Upper lobe of right lung (tissue), 1 donor: ENCODE measurements at places on chromosomes 3 and 15. TPM values are rescaled to one million over a fixed set of nuclear protein-coding genes. Genes with fewer than 3 reads are reported as not detected.

- no peaks in the 10 kb centered on the region for H3K4me1 ChIP-seq
- DNase-seq = no peak
- H3K4me3 ChIP-seq = no peak overlapping the region
- no peak overlapping the region for H3K27ac ChIP-seq
Measured at GRCh38 chr3:147189016-147189415, 217.3 kb downstream of the ZIC4 start.

GRCh38 chr15:81516012-81516411 lies 142.0 kb upstream of the TMC3 start:
- no peak for DNase-seq
- no peaks in the 10 kb centered on the region for H3K4me1 ChIP-seq
- no peaks in the 10 kb centered on the region for H3K27me3 ChIP-seq
- no peak overlapping the region for H3K4me3 ChIP-seq
- H3K36me3 ChIP-seq = no peaks in the 10 kb centered on the region

DNA sequence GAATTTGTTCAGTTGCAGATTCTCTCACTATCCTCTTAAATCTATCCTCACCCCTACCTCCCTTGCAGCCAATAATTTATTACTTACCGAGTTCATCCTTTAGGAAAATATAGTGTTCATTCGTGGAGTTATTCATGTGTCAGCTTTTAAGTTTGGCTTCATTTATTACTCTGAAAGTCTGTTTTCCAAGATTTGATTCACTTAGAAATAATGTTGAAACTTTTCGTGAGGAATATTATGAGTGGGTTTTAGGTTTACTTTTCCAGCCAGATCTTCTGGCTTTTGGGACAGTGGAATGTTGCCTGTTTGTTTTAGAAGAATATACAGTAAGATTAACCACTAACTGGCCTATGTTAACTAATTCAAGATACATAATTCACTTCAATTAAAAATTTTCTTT lies 161.0 kb upstream of the CGNL1 start:
- H3K36me3 ChIP-seq = no peaks in the 10 kb centered on the region
- no peak overlapping the region for H3K4me3 ChIP-seq
- no peak overlapping the region for H3K27ac ChIP-seq
- H3K4me1 ChIP-seq = peaks cover 41% of the 10 kb centered on the region

- H3K27me3 ChIP-seq = no peaks in the 10 kb centered on the region
- no peak overlapping the region for H3K4me3 ChIP-seq
- DNase-seq = peak; percentile 68
- no peaks in the 10 kb centered on the region for H3K36me3 ChIP-seq
Measured at GRCh38 chr3:58052373-58053273, 44.4 kb downstream of the FLNB start.

GRCh38 chr3:145088917-145089316 lies 1072.1 kb downstream of the PLOD2 start:
- no peaks in the 10 kb centered on the region for H3K36me3 ChIP-seq
- H3K4me1 ChIP-seq = no peaks in the 10 kb centered on the region
- no peak for DNase-seq
- no peak overlapping the region for H3K4me3 ChIP-seq
- H3K27me3 ChIP-seq = no peaks in the 10 kb centered on the region
- no peak overlapping the region for H3K27ac ChIP-seq

DNA sequence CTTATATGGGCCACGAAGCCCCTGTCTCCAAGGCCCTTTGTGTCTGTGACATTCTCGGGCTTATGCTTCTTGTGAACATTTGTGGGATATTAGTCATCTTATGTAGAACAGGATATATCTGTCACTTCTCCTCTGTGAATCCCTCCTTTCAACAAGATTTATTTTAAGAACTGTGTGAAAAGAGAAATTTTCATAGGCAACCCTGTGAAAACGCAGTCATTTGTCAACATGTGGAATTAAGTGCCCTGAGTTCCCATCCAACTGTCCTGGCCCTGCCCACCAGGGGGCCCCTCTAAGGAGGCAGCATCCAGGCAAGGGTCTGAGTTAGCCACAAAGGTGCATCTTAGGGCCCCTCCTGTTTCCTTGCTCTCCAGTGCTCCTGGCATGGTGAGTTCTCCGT lies 76.8 kb upstream of the CHRNA7 start:
- no peak overlapping the region for H3K27ac ChIP-seq
- no peak for DNase-seq
- peaks cover 13% of the 10 kb centered on the region for H3K27me3 ChIP-seq
- H3K4me1 ChIP-seq = no peaks in the 10 kb centered on the region
- no peak overlapping the region for H3K4me3 ChIP-seq

DNA sequence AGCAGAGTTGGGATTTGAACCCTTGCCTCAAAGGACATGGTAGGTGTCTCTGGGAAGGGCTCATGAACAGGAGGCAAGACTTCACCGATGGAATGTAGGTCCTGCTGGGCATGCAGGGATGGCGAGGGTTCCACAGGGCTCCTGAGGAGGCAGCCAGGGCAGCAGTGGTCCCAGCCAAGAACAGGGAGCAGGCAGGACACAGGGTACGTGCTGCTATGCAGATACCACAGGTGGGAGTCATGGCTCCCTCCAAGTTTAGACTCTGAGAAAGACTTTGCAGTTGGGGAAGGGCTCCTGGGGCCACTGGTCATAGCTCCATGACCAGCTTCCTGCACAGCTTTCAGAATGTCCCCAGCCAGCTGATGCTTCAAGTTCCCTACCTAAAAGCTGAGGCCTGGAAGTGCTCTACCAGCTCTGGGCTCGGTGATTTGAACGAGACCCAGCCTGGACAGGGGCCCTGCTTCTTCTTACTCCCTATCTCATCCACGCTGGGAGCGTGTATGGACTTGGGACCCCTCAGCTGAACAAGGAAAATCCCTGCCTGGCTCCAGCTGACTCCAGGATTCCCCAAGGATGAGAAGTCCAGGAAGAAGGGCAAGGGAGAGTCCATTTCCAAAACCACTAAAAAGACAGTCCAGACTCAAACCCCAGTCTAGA lies 747 bp downstream of the MYL3 start:
- no peak overlapping the region for H3K4me3 ChIP-seq
- DNase-seq = no peak
- peaks cover 18% of the 10 kb centered on the region for H3K4me1 ChIP-seq
- H3K27me3 ChIP-seq = no peaks in the 10 kb centered on the region

DNA sequence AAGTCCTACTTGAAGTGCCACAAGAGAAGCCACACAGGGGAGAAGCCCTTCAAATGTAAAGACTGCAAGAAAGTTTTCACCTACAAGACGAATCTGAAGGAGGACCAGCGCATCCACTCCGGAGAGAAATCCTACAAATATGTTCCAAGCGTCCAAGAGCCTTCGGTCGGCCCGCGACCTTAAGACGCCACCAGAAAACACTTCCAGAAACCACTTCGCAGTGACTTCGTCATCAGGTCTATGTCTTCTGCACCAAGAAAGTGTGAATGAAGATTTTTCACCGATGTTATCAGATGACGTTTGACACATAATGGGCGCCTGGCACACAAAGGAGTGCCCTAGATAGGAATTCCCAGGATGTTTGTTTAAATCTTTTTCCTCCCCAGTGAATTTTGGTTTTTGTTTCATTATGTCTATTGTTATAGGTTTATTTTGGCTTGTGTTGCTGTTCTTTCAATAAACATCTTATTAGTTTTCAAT lies 24.1 kb upstream of the ARPIN start:
- no peak for DNase-seq
- H3K27ac ChIP-seq = no peak overlapping the region
- H3K27me3 ChIP-seq = no peaks in the 10 kb centered on the region
- no peak overlapping the region for H3K4me3 ChIP-seq

CTXN2 gene
- not detected for total RNA-seq

FGD5 gene
- total RNA-seq = 84.2 TPM

TYRO3 gene
- 22.6 TPM for total RNA-seq

- no peak overlapping the region for H3K27ac ChIP-seq
- DNase-seq = no peak
- H3K4me3 ChIP-seq = no peak overlapping the region
- H3K4me1 ChIP-seq = no peaks in the 10 kb centered on the region
Measured at GRCh38 chr3:88180398-88180999, 30.7 kb downstream of the C3orf38 start.

DNA sequence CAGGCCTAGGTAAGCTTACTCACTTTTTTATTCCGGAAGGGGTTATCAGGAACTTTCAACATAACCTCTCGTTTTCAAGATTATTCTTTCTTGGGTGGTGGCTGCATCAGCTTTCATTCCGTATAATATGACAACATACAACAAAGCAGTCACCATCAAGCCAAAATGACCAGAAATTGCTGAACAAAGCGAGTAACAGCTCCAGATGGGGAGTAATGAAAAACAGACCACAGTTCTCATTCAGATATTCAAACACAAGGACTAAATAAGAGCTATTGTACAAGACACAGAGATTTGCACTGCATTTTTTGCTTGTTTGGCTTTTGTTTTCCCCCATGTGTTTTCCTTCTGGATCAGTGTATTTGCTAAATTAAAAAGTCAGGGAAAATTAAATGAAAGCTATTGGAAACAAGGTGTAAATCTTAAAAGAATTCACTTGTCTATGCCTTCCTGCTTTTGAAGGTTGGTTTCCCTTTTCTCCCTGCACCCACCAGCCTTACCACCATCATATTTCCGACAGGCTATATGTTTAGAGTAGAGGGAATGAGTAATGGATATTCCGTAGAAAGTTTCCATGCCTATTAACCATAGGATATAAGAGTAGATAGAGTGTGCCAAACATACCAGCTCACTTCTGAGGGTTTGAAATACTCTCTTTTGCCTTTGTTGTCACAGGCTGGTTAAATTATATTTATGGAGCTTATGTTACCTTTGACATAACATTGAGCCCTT lies 213.6 kb downstream of the RBMS3 start:
- H3K36me3 ChIP-seq = no peaks in the 10 kb centered on the region
- no peak overlapping the region for H3K4me3 ChIP-seq
- H3K27ac ChIP-seq = no peak overlapping the region
- no peaks in the 10 kb centered on the region for H3K27me3 ChIP-seq

CSTA gene
- 22.3 TPM for total RNA-seq

DNA sequence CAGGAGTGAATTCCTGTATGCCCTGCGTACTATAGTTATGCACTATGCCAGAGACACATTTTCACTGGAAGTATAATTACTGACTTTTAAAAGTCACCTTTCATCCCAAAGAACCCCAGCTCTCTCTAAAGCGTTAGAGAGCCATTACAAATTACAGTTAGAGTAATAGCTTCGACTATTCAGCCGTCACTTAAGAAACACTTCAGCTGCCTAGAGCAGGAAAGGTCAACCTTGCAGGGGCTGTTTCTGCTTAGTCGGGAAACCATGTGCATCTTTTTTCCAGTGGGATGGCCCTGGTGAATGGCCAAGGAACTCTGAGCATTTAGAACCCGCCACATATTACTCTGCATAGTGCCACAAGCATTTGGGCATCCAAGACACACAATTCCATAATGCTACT lies 235.9 kb downstream of the ARRDC4 start:
- H3K36me3 ChIP-seq = no peaks in the 10 kb centered on the region
- no peaks in the 10 kb centered on the region for H3K27me3 ChIP-seq
- no peaks in the 10 kb centered on the region for H3K4me1 ChIP-seq
- no peak for DNase-seq

DNA sequence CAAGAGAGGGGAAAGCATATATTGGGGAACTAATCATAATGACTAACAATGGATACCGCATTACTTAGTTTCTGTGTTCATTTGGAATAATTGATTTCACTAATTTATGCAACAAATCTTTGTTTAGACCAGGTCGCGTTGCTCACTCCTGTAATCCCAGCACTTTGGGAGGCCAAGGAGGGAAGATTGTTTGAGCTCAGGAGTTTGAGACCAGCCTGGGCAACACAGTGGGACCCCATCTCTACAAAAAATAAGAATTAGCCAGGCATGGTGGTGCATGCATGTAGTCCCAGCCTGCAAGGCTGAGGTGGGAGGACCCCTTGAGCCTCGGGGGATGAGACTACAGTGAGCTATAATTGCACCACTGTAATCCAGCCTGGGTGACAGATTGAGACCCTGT lies 585.7 kb upstream of the CBLB start:
- no peaks in the 10 kb centered on the region for H3K4me1 ChIP-seq
- no peaks in the 10 kb centered on the region for H3K27me3 ChIP-seq
- H3K4me3 ChIP-seq = no peak overlapping the region
- H3K27ac ChIP-seq = no peak overlapping the region

FGF7 gene
- 21.9 TPM for total RNA-seq

DNA sequence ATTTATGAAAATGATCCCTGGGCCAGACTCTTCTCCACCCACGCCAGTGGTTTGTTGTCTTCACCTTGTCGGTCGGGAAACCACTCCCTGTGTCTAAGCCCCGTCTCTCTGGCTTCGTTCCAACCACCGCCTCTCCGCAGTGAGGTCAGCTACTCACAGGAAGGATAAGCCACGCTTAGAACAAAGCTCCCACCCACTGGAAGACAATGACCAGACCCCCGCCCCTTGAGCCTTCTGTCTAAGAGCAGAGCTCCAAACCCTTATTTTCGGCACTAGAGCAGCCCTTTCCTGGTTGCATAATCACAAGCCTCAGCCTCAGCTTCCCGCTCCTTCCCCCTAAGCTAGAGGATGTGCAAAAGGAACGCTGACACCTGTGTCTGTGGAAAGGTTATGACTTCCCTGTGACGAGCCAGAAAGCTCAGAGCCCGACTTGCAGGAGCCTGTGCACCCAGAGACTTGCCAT lies 114.9 kb upstream of the MEF2A start:
- H3K36me3 ChIP-seq = no peaks in the 10 kb centered on the region
- H3K27ac ChIP-seq = peak overlapping the region; percentile 81
- DNase-seq = peak; percentile 78
- H3K4me3 ChIP-seq = no peak overlapping the region
- H3K27me3 ChIP-seq = no peaks in the 10 kb centered on the region
- H3K4me1 ChIP-seq = peaks cover 51% of the 10 kb centered on the region

PROS1 gene
- total RNA-seq = 70.5 TPM

DNA sequence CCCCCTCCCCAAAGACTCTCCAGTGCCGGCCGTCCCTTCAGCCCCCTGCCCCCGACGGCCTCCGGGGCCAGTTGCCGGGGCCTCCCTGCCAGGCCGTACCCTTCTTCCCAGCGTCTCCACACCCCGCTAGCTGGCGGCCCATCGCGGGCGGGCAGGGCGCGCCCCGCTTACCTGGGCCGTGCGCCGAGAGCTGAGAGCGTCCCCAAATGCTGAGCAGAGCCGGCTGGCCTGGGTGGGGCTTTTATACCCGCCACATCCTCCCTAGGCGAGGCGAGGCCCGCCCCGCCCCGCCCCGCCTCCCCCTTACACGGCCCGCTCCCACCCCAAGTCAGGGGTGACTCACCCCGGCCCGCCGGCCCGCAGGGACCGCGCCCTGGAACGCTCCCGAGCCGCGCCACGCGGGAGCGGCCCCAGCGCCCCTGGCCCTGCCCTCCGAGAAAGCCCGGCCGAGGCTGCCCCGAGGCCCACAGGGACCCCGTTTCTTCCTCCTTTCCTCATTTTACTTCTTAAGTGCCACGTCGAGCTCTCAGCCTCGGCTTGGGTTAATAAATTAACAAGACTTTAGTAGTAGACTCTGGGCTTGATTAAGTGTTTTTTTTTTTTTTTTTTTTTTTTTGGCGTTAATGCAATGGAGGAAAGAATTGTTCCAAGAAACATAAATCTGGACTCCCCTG lies at the start of gene ANXA2:
ANXA2 (minus strand) TSS at position 215 of the 674 bp plus-strand sequence. CDS start 11,911 bp downstream, outside the sequence.
- peak within 1 kb of the TSS; percentile 95 for H3K27ac ChIP-seq
- no peaks in the 10 kb centered on the region for H3K27me3 ChIP-seq
- peaks cover 38% of the 10 kb centered on the region for H3K4me1 ChIP-seq
- H3K36me3 ChIP-seq = peaks cover 9% of the 10 kb centered on the region
- H3K4me3 ChIP-seq = peak within 1 kb of the TSS; percentile 84
